HCEC 1CT (cell line): ENCODE measurements at places on chromosomes 2 and 18.

GRCh38 chr2:30310371-30310770 lies 79.0 kb downstream of the LBH start:
- DNase-seq = no peak

- peak; percentile 13 for DNase-seq
Measured at GRCh38 chr2:134240061-134240460, 13.8 kb upstream of the MGAT5 start.

GRCh38 chr2:28300485-28301341 lies 91.9 kb upstream of the FOSL2 start:
- peak; percentile 77 for DNase-seq

GRCh38 chr2:22867973-22868372 lies 517.0 kb upstream of the KLHL29 start:
- no peak for DNase-seq

DNA sequence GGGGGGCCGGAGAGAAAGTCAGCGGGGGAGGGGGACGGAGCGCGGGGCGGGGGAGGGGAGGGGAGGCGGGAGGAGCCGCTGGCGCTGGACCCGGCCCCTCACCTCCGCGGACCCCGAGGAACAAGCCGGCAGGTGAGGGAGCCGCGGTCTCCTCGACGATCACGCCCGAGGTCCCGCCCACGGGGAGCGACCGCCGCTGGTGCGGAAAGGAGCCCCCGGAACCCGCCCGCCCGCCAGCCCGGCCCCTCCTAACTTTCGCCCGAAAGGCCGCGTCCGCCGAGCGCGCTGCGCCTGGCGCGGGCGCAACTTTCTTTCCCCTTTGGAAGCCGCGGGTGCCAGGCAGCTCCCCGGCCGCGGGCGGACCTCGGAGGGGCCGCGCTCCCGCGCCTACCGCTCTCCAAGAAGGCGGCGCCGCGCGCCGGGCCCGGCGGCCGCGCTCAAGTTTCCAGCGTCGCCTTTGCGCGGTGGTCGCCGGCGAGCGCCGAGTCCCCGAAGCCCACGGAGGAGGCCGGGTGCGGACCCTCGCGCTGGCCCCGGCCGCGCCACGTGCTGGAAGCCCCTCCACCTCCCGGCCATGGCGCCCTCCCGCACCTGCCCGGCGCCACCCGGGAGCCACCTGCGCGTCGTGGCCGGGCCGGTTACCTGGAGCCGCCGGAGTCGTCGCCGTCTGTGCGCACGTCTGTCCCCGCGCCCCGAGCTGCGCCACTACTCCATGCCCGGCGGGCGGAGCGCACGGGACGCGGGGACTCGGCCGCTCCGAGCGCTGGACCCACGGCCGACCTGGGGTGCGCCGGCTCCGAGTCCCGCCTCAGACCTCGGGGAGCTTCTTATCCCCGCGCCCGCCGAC lies at the start of gene ALKAL2:
Gene ALKAL2, minus strand, starts transcription at position 181 of the 847 bp plus-strand sequence. CDS start 256 bp downstream, outside the sequence.
- no peak for DNase-seq

DNA sequence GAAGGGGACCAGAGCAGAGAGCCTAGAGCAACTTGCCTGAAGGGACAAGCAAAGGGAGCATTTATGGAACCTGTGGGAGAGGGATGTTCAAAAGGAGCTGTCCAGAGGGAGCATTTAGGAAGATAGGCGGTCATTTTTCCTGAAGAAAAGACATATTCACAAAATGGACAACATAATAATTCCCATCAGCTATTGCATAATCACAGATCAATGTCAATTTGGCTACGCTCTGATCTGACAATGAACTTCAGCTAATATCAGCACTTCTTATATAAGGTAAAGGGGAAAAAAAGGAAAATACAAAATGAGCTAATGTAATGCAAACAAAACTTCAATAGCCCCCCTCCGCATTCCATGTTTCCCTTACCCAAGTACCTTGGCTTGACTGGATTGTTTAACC lies 291.1 kb upstream of the CDH7 start:
- no peak for DNase-seq

GRCh38 chr2:98551316-98551715 lies 57.0 kb downstream of the COA5 start:
- no peak for DNase-seq

DNA sequence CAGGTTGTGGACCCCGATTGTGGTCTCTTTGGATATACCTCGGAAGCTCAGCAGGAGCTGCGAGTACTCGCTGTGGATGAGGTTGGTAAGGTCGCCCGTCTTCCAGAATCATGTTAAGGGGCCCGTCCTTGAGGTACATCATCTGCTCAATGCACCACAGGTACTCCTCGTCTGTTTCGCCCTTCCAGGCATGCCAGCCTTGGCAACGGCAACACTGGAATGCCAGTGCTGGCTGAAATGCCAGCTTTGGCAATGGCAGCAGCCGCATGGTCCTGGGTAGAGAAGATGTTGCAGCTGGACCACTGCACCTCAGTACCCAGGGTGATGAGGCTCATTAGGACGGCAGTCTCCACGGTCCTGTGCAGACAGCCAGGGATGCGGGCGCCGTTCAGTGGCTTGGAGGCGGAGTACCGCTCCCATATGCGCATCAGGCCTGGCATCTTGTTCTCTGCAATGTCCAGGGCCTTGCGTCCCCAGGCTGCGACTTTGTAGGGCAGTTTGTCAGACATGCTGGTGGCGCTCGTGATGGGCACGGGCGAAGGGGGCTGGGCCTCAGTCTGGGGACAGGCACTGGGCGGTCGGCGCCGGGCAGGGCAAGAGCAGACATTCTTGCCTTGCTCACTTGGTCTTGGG lies 122.2 kb upstream of the NXPH2 start:
- no peak for DNase-seq

GRCh38 chr2:191754103-191754502 lies 76.2 kb downstream of the NABP1 start:
- no peak for DNase-seq

DNA sequence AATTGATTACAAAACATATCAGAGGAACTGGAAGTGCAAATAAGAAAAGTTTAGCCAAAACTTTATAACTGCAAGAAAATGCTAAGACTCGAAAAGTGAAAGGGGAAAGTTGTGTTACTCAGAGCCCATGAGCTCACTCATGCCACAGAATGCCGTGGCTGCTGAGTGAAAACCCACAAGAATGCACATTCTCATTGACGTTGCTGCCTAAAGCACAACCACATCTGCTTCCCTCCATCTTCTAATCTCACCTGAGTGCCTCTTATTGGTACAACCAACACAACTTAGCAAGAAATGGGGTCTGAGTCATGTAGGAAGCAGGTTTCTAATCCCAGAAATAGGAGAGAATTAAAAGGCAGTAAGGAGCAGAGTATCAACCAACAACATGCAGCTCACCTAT lies 259.7 kb downstream of the LNPK start:
- DNase-seq = peak; percentile 75

GRCh38 chr18:1796636-1797035 lies 774.7 kb downstream of the METTL4 start:
- DNase-seq = no peak

GRCh38 chr2:203849010-203849409 lies 18.6 kb upstream of the CTLA4 start:
- DNase-seq = no peak

GRCh38 chr18:79223431-79223830 lies 154.2 kb downstream of the ATP9B start:
- DNase-seq = no peak

- no peak for DNase-seq
Measured at GRCh38 chr2:41736586-41736985, 311.2 kb upstream of the PKDCC start.

GRCh38 chr2:12341215-12341614 lies 375.5 kb upstream of the TRIB2 start:
- DNase-seq = no peak

GRCh38 chr2:14872779-14873325 lies 240.3 kb downstream of the LRATD1 start:
- DNase-seq = no peak

DNA sequence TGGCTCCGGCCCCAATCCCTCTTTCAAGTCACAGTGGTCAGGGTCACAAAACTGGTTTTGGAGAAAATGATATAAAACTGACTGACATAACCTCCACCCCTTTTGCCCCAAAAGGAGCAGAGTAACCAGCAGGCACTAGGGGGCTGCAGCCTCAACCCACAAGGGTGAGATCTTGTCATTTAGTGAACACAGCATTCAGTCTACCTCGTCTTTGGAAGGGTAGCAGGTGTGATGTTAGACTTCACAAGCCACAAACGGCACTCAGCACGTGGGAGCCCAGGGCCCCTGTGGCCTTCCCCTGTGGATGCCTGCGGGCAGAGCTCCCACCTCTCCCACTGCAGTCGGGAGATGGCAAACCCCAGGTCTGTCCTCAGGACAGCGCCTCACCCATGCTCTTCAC lies 372.1 kb upstream of the MYT1L start:
- no peak for DNase-seq

GRCh38 chr2:136052369-136053362 lies 65.3 kb downstream of the CXCR4 start:
- DNase-seq = no peak

- no peak for DNase-seq
Measured at GRCh38 chr18:13500869-13501542, 225.4 kb downstream of the FAM210A start.

DNA sequence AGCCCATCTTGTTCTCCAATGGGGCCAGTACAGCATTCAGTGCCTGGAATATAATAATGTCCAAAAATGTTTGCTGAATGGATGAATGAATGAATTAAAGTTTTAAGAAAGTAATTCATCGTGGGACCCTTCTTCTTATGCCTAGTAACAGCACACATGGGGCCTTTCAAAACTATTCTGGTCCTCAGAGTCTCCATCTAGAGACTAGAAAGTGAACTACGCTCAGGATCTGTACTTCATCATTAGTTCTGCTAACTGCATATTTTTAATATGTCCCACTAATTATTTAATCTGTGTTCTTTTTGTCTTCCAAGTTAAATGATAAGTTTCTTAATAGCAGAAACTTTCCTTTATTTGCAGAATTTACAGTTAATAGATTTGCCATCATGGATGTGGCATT lies 172.5 kb downstream of the SMAD2 start:
- no peak for DNase-seq

GRCh38 chr2:238790126-238790832 lies 57.6 kb upstream of the TWIST2 start:
- DNase-seq = no peak

GRCh38 chr2:45748239-45748638 lies 96.8 kb downstream of the PRKCE start:
- DNase-seq = no peak

- DNase-seq = no peak
Measured at GRCh38 chr2:59903994-59904544, 649.4 kb downstream of the BCL11A start.

DNA sequence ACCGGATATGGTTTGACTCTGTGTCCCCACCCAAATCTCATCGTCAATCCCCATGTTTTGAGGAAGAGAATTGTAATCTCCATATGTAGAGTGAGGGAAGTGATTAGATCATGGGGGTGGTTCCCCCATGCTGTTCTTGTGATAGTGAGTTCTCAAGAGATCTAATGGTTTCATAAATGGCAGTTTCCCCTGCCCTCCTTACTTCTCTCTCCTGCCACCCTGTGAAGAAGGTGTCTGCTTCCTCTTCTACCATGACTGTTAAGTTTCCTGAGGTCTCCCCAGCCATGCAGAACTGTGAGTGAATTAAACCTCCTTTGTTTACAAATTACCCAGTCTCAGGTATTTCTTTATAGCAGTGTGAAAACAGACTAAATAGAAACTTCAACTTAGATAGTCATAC lies 69.5 kb downstream of the SESTD1 start:
- DNase-seq = no peak

- DNase-seq = peak; percentile 47
Measured at GRCh38 chr18:3294435-3295080, 32.6 kb downstream of the MYL12B start.

- DNase-seq = no peak
Measured at GRCh38 chr2:8234757-8235374, 447.0 kb upstream of the ID2 start.

DNA sequence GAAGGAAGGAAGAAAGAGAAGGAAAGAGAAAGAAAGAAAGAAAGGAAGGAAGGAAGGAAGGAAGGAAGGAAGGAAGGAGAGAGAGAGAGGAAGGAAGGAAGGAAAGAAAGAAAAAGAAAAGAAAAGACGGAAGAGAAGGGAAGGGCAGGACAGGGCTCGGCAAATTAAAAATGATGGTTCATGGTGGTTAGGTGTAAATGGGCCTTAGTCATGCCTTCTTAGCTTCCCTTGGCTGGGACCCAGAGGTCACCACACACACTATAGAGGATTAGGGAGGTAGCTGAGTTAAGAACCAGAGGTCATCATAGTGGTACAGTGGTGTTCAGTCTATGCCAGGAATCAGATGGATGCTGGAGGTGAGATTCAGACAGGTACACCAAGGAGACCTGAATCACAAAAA lies 9.3 kb upstream of the ATL2 start:
- no peak for DNase-seq

- DNase-seq = no peak
Measured at GRCh38 chr18:39313992-39314391, 1748.4 kb upstream of the CELF4 start.

- DNase-seq = no peak
Measured at GRCh38 chr2:186806591-186806990, 42.4 kb downstream of the ZSWIM2 start.

DNA sequence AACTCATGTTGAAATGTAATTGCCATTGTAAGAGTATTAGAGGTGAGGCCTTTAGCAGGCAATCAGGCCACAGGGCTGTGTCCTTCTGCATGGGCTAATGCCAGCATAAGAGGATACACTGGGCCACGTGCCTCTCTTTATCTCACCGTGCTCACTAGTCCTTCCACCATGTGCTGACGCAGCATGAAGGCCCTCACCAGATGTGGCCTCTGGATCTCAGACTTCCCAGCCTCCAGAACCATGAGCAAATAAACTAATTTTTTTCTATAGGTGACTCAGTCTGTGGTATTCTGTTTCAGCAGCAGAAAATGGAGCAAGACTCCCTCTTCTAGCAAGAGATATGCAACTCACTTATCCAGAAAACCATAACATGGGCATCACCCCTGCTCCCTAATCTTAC lies 149.7 kb upstream of the ZNF236 start:
- peak; percentile 68 for DNase-seq

DNA sequence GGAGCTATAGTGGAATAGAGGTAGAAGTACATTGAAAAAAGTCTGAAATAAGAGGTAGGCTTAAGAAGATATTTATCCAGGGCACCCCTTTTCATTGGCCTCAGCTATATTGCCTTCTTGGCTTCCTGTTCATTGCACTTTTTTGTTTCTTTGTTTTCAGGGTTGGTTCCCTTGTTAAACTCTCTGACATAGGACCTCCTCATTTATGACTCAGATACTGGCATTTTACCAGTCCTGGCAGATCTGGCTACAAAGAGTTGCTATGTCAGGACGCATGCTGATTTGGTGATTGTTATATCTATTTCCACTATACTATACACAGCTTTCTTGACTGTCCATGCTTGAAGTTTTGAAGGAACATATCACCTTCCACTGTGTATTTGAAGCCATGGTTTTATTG lies 60.0 kb downstream of the GCA start:
- DNase-seq = peak; percentile 63
